T follicular helper cell (primary cell): ENCODE measurements at places on chromosomes 1 and 21.

GRCh38 chr1:41720861-41721410 lies 197.8 kb downstream of the HIVEP3 start:
- DNase-seq: no peak

DNA sequence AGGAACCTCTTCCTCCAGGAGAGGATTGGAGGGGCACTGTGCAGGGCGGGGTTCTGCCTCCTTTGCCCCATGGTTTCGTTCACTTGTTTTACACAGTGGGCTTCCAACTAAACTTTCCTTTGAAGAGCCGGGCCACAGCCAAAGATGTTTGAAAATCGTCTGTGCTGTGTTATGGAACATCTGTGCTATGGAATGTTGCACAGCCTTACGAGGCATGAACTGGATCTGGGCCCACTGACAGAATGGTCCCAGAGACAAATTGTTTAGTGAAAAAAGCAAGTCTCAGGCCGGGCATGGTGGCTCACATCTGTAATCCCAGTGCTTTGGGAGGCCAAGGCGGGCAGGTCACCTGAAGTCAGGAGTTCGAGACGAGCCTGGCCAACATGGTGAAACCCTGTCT lies 12.6 kb upstream of the MEF2D start:
- DNase-seq: no peak

- DNase-seq: no peak
These were observed 357.0 kb downstream of the GPATCH2 start for GRCh38 chr1:217273866-217274265.

DNA sequence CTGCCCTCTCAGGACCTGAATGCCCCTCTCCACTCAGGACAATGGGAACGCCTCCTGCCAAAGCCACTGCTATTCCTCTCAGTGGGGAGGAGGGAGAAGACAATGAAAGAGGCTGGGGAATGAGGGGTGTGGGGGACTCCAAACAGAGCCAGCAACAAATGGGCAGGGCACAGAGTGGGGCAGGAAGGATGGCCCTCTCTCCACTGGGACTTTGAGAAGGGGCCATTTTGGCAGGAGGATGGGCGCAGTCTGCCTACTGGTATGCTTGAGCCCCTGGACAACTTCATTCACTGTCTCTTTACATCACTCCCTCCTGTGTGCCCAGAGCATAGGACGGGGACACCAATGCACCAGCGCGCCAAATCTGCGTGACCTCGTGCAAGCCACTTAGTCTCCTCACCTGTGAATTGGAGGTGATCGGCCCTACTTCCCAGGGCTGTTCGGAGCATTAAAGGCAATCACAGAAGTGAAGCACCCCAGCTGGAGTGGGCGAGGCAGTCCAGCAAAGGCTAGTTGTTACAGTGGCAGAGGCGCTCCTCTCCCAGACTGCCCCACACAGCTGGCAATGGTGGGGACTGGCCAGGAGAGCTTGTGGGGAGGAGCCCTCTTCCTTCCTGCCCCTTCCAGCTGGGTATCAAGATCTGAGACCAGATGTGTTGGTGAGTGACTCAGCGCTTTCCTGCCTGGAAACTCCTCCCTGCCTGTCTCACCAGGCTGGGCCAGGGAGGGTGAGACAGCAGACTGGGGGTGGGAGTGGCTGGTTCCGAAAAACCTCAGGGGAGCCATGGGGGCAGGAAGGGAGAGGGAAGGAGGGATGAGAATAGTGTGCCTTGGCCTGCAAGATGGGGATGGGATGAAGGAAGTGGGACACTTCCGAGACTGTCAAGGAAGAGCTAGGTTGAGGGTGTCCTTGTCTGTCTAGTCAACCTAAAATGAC lies 22.4 kb upstream of the SYNC start:
- DNase-seq: no peak

- DNase-seq: no peak
These were observed 46.3 kb downstream of the MRPL37 start for GRCh38 chr1:54246116-54246721.

GRCh38 chr1:35688161-35688560 lies 30.5 kb downstream of the C1orf216 start:
- DNase-seq: no peak

DNA sequence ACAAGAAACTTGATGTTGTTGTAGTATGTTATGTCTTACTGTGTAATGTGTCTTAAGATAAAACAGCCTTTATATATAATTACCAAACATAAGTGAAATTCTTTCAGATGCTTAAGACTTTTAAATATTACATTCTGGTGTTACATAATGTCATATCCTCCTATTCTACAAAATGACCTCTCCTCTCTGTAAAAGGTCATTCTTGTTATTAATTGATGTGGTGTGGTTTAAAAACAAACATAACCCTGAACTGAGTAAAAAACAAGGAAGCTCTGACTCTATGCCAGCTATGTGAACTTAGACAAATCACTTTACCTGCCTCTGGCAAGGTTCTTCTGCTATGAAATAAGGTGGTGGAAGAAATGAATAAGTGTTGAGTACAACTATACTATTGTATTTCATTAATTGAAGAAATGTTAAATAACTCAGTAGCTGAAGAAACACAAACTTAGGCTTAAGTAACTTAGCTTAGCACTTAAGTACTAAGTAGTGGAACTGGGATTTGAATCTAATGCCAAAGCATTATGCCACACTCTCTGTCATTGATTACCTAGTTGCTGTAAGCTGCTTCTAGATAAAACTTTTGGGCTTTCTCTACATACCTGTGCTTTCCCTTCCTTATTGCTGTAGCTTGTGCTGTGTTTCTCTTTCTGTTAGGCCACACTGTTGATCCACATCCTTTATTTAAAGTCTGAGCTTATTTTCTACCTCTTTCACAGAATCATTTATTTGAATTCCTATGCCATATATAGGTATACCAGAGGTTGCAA lies 859 bp upstream of the ANGPTL1 start:
- no peak for DNase-seq

GRCh38 chr1:20390589-20391331 lies 95.2 kb downstream of the CAMK2N1 start:
- no peak for DNase-seq

DNA sequence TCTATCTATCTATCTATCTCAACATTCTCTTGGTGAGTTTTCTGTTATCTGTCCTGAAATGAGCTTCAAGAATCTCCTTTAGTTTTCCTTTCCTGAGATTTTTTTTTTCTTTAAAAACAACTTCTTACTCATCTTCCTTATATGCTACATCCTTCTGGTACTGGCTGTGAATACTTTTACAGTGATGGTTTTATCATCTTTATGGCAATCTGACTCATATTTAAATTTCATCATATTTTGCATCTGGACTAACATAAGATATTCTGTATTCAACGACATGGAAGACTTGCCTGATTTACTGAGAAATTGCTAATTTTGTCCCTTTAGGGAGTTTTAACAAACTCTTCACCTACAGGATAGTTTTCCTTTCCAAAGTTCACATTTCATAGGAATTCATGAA lies 33.0 kb downstream of the PDE4B start:
- no peak for DNase-seq

DNA sequence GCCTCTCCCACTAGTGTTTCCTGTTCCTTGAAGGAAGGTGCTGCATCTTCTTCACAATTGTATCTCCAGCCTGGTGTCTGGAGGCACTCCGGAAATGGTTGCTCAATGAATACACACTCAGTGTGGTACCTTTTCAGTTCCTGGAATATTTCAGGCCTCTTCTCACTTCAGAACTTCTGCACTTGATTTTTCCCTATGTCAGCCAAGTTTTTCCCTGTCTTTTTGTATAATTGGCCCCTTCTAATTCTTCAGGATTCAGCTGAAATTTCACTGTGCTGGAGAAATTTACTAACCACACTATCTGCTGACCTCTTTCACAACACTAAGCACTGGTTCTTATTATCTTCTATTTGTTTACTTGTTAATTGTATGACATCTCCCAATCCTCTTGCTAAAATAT lies 61.2 kb upstream of the MAP10 start:
- DNase-seq: no peak

GRCh38 chr1:83701355-83701754 lies 297.6 kb downstream of the TTLL7 start:
- DNase-seq: no peak

GRCh38 chr1:203282720-203283542 lies 22.4 kb upstream of the BTG2 start:
- DNase-seq: no peak

DNA sequence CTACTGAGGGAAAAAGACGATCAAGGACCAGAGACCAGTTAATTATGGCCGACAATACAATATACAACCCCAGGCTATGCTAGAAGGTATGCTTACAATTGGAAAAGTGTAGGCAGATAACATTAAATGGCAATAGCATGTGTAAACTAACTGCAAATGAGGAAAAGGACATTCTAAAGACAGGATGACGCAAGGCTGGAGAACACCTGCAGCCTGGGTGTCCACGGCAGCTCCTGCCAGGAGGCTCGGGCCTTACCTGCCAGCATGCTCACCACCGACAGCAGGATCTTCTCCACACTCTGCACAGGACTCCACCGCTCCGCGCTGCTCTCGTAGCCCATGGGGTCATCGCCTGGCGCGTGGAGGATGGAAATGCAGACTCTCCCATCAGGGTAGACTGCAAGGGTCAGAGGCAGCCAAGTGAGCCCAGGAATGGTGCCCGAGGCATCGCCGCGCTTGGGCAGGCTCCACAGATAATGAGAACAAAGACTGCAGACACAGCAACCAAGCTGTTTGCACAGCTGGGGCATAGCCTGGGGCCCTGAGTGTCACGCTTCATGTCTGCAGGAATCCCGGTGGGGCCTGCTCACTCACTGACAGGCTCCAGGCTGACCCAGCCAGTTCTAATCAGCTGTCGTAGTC lies 28.2 kb downstream of the UBE2G2 start:
- no peak for DNase-seq

DNA sequence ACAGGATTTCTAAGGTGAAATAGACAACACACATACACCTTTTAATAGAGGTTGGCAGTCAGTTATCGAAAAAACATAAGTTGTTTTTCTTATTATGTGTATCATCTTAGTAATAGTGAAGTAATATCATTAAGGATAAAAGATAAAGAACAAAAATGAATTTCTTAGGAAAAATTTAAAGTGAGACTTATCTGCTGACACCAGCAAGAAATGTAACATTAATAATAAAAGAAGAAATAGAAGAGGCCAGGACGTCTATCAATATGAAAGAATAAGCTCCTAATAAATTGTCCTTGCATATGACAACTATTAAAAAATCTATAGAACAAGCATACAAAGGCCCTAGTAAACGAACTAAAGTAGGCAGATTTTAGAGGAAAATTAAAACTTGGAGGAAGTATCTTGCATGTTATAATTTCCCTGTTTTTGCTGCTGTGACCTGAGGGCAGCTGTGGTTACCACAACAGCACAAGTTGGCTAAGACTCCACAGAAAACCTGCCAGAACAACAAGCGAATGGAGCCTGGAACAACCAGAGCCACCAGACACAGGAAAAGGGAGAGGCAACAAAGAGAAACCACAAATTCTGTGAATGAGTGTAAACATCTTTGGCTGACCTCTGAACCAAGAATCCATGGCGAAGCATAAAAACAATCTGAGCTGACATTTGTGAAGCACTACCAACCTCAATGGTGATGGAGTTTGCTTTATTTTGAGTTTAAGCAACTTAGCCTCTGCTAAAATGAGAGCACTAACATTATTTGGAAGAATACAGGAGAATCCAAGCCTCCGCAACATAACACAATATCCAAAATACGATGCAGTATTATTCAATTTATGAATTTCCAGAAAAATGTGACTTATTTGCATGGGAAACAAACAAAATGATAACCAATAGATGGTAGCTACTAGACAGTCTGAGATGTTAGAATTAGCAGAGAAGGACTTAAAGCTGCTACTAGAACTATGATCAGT lies 207.5 kb downstream of the KCNT2 start:
- DNase-seq: no peak

- peak; percentile 19 for DNase-seq
These were observed 10.2 kb downstream of the ADAM30 start for GRCh38 chr1:119885903-119886783.

DNA sequence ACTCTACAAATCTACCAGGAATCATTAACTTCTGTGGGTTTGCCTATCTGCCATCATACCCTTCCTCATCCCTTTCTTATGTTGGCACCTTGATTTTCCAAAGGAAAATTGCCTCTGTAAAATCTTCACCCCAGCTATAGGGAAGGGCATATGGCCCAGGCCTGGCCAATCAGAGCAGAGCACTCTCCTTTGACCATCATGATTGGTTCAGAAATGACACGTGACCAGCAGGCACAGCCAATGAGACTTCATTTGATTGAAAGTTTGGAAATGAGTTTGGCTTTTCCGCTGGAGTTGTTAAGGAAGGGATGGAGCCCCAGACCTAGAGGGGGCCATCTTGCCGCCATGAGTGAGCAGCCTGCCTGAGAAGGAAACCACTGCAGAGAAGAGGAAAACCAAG lies 35.1 kb upstream of the IFFO2 start:
- no peak for DNase-seq

GRCh38 chr1:109509176-109510134 lies at the start of gene AMIGO1:
AMIGO1 (minus strand) TSS chr1:109509727; CDS start chr1:109508912, 815 bp downstream.
- peak; percentile 48 for DNase-seq

GRCh38 chr1:116284819-116285390 lies 88.1 kb upstream of the ATP1A1 start:
- DNase-seq: no peak

- no peak for DNase-seq
These were observed 66.9 kb downstream of the CDC7 start for GRCh38 chr1:91567583-91567982.

- DNase-seq: no peak
These were observed 108.7 kb downstream of the DMRTB1 start for GRCh38 chr1:53567851-53568250.
